ENCODE measurements at places on chromosomes 6 and 20.

DNA sequence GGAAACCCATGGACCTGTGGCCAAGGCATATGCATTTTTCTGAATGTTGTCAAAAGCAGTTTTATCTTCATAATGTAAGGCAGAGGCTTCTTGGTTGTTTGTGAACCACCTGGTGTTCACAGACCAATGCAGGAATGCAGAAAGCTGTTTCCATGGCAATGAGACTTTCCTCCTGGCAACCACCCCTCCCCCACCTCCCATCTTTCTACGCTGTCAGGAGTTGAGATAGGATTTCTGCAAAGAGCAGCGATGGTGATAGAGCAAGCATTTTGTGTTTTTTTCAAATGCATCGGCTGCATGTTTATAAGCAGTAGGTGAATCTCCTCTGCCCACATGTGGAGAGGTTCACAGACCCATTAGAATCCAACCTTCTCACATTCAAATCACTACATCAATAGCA is 114.1 kb upstream of the SMLR1 start:
- DNase-seq = no peak

DNA sequence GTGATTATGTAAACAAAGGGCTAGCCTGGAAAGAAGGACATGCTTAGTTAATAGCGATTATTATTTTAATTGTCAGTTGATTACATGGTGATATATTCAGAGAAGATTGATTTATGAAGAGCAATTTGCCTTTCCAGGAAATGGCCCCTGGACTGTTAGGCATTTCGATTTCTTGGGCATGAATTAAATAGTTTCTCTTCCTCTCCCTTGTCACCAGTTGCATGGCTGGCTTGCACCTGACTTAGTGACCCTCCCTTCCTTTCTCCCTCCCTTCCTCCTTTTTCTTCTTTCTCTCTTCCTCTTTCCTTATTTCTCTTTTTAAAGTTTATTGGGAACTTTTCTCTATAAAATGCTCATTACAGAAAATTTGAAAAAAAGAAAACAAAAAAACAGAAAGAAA is 235.4 kb downstream of the CDC5L start:
- DNase-seq = no peak

- no peak for DNase-seq
Observed at GRCh38 chr20:4709261-4710105, 12.2 kb upstream of the PRND start.

GRCh38 chr6:169912266-169913095 is 161.1 kb downstream of the ERMARD start:
- no peak for DNase-seq

GRCh38 chr20:18637224-18637623 is 49.4 kb downstream of the DTD1 start:
- no peak for DNase-seq

GRCh38 chr6:45187836-45188235 is 140.3 kb upstream of the RUNX2 start:
- DNase-seq = no peak

DNA sequence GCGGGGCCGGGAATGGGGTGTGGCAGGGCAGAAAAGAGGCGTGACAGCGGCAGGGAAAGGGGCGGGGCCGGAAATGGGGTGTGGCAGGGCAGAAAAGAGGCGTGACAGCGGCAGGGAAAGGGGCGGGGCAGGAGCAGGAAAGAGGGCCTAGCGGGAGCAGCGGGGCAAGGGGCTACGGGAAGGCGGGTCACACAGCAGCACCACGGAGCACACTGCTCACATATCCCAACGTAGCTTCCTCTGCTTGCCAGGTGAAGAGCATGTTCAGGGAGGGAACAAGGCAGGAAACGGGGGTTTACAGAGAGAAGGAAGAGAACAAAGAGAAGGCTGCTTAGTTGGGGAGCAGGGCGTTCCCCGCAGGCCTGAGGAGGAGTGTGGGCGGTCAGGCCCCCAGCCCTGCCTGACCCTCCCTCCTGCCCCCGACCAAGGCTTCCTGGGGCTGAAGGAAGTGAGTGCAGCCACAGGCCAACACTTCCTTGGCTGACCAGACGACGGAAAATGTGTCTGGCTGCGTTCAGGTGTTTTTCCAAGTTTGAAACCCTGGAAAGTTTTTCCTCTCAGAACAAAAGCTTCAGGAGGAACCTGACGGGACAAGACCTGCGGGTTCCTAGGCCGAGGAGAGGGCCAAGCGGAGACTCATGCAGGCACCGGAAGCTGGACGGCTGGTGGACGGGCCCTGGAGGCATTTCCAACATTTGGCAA is 13.8 kb downstream of the UCKL1 start:
- no peak for DNase-seq

Measured in DMS 273 treated with DMSO at 0.1 percent for 48 hours (cell line).